ENCODE measurements at places on chromosomes 2 and 18. TPM values are rescaled to one million over a fixed set of nuclear protein-coding genes. Genes with fewer than 3 reads are reported as not detected.

The CFAP53 gene
- total RNA-seq = 1.3 TPM

The ANKRD53 gene
- total RNA-seq = 4.7 TPM

The LMAN1 gene
- total RNA-seq = 86.7 TPM

- H3K27me3 ChIP-seq = no peaks in the 10 kb centered on the region
- no peak for DNase-seq
- H3K4me3 ChIP-seq = no peak overlapping the region
- no peaks in the 10 kb centered on the region for H3K36me3 ChIP-seq
- H3K27ac ChIP-seq = no peak overlapping the region
Measured at GRCh38 chr2:127379712-127380355, 7.9 kb downstream of the MAP3K2 start.

DNA sequence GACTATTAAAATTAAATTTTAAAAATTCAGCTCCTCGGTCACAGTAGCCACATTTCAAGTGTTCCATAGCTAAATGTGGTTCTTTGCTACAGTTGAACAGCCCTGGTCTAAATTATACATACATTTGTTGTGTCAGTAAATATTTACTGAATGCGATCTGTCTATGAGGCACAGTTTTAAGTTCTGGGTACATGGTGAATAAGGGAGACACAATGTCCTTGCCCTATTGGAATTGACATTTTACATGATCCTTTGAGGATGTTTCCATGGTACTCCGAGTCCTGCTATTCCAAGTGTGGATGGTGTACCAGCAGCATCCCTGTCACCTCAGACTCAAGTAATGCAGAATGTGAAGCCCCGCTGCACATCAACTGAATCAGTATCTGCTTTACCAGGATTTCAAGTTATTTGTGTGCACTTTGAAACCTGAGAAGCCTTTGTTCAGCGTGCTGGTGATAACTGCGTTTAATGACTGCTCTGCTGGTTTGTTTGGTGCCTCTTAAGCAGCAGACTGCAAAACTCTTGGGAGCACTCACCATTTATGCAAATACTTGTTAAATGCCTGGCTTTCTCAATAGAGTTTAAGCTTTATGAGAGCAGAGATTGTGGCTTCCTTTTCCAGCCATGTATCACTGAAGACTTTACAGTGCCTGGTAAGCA, 1.5 kb downstream of the GALNT1 start:
- no peak overlapping the region for H3K27ac ChIP-seq
- no peaks in the 10 kb centered on the region for H3K36me3 ChIP-seq
- no peak for DNase-seq
- no peaks in the 10 kb centered on the region for H3K27me3 ChIP-seq

GRCh38 chr2:219430633-219431615, 3.7 kb upstream of the SPEG start:
- no peak overlapping the region for H3K4me3 ChIP-seq
- no peaks in the 10 kb centered on the region for H3K36me3 ChIP-seq
- peaks cover 8% of the 10 kb centered on the region for H3K4me1 ChIP-seq
- H3K27me3 ChIP-seq = peaks cover 15% of the 10 kb centered on the region
- DNase-seq = no peak

DNA sequence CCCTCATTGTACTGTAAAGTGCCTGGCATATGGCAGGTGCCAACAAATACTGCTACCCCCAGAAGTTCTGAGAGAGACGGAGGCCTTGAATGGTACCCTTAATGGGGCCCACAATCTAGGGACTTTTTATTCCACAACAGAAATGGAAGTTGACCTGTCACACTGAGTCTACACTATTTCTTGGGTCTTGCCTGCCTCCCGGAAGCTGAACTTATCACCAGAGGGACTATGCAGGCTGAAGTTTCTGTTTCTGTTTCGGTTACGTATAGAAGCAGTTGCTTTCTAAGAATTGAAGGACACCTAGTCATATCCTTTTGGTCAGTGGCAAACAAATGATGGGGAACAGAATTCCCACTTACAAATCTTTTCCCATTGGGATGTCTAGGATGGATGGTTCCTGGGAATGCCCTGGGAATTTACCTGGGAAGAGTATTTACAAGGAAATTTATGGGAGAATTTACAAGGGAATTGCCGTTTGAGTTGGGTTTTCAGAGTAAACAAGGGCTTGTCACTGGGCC, 74.2 kb downstream of the HS1BP3 start:
- no peaks in the 10 kb centered on the region for H3K36me3 ChIP-seq
- no peak for DNase-seq
- peaks cover 20% of the 10 kb centered on the region for H3K4me1 ChIP-seq
- no peak overlapping the region for H3K27ac ChIP-seq

DNA sequence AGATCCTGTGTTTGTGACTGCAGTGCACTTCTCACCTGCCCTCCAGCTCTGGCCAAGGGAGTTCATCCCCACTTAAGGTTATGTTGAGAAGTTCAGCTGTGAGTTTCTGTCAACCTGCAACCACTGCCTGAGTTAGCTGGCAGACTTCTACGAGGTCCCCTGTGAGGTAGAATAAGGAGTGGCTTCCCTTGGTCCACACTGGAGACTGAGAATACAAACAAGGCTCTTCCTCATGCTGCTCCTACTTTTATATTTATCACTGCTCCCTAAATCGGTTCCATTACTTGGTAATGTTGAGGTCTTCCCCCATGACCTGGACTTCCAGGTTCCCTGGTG, 353.2 kb upstream of the CWC22 start:
- DNase-seq = no peak
- no peaks in the 10 kb centered on the region for H3K4me1 ChIP-seq
- H3K4me3 ChIP-seq = no peak overlapping the region

GRCh38 chr2:3787768-3788167, 84.4 kb downstream of the DCDC2C start:
- DNase-seq = no peak
- no peaks in the 10 kb centered on the region for H3K36me3 ChIP-seq
- H3K4me3 ChIP-seq = no peak overlapping the region

- peaks cover 4% of the 10 kb centered on the region for H3K4me1 ChIP-seq
- no peaks in the 10 kb centered on the region for H3K36me3 ChIP-seq
- no peaks in the 10 kb centered on the region for H3K27me3 ChIP-seq
- H3K27ac ChIP-seq = no peak overlapping the region
- no peak for DNase-seq
Measured at GRCh38 chr2:68805025-68805424, 66.2 kb downstream of the BMP10 start.

GRCh38 chr18:54529444-54529843, 61.6 kb upstream of the DYNAP start:
- H3K27me3 ChIP-seq = no peaks in the 10 kb centered on the region
- DNase-seq = no peak
- H3K27ac ChIP-seq = no peak overlapping the region
- H3K36me3 ChIP-seq = no peaks in the 10 kb centered on the region

DNA sequence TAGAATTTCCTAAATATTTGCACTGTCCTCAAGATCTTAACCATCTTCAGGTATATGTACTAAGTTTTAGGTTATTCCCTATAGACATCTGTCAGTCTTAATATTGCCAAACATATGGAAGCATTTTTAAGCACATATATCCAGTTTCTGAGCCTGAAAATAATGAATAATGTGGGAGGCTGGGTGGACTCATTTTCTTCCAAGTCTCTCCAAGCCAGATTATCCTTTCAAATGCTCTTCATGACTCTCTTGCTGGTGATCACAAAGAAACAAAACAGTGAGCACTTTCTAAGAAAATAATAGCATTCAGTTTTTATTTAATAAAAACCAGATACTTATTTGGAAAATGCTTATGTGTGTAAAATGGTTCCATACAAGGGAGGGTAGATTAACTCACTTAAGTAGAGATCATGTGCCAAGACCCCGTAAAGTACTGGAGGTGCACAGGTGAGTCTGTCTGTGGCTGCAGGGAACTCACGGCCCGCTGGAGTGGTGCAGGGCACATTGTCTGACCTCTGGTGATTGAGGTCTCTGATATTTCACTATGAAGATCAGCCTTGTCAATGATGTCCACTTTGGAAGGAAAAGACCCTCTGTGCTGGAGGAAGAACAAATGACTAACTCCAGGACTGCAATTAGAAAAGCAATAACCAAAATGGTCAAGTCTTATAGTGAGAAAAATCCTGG, 161.6 kb downstream of the TMEM18 start:
- H3K4me1 ChIP-seq = no peaks in the 10 kb centered on the region
- no peak overlapping the region for H3K27ac ChIP-seq
- H3K36me3 ChIP-seq = no peaks in the 10 kb centered on the region
- no peak overlapping the region for H3K4me3 ChIP-seq

DNA sequence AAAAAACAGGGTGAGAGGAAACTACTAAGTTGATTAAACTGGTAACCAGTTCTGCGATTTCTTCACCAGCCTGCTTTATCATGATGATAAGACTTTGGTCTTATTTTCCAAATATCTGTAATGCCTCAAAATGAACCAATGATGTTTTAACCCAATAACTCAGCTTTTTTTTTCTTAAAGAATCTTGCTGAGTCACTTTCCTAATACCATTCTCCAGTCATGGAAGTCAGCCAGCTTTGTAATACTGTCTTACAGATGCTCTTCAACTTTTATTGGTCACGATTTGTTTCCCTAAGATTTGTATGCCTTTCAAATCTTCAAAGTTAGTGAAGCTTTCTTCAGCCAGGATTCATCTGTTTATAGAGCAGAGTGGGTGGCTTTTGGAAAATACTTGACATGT, 47.7 kb upstream of the SMIM21 start:
- no peak overlapping the region for H3K27ac ChIP-seq
- no peaks in the 10 kb centered on the region for H3K27me3 ChIP-seq
- no peaks in the 10 kb centered on the region for H3K4me1 ChIP-seq

GRCh38 chr2:102433973-102434654, 11.2 kb downstream of the IL18RAP start:
- H3K4me1 ChIP-seq = no peaks in the 10 kb centered on the region
- no peaks in the 10 kb centered on the region for H3K36me3 ChIP-seq
- no peak overlapping the region for H3K27ac ChIP-seq
- no peak for DNase-seq
